ENCODE measurements at places on chromosomes 16 and 17. TPM values are rescaled to one million over a fixed set of nuclear protein-coding genes. Genes with fewer than 3 reads are reported as not detected.

PRAC2 gene
- total RNA-seq: not detected

PNPO gene
- 42.5 TPM for total RNA-seq

ZNF23 gene
- 6.3 TPM for total RNA-seq

XYLT1 gene
- 0.80 TPM for total RNA-seq

CALCOCO2 gene
- 22.5 TPM for total RNA-seq

EFNB3 gene
- 7.7 TPM for total RNA-seq

CIBAR2 gene
- total RNA-seq: not detected

SLC6A4 gene
- total RNA-seq: not detected

- DNase-seq: no peak
These were observed 171.8 kb downstream of the PRKCA start for GRCh38 chr17:66474258-66474657.

DNA sequence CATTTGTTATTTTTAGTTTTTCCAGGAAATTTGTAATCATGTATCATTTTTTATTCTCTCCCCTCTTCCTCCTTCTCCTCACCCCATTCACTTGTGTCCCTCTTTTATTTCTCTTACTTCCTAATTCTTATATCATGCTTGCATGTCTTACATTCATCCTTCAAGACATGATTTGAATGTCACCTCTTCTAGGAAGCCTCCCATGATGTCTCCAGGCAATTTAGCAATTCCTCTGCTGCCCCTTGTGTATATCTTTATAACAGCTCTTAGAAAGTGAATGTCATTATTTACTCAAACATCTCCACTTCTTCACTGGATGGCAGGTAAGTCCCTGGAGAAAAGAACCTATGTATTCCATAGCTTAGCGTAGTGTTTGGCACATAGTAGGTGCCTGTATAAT, 7.8 kb downstream of the HNF1B start:
- DNase-seq: peak; percentile 8

DNA sequence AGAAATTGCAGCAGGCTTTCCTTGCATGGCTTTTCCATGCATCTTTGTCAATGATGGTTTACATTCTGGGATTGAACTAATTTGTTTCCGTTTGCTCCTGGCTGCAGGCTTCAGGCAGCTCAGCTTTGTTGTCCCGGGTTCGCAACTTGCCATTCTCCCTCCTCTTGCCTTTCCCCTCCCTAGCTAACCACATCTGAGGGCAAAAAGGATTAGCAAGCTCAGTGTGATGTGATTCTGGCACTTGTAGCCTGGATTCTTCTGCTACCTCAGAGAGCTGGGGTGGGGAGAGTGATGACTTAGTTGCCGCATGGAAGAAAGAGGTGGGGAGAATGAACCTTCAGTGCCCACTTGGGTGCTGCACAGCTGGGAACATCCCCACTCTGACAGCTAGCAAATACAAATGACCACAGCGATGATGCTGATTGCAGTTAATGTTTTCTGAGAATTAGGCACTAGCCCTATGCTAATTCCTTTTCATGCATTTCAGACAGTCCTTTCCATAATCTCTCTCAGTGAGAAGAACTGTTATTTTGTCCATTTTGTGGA, 120.2 kb upstream of the SALL1 start:
- no peak for DNase-seq

DNA sequence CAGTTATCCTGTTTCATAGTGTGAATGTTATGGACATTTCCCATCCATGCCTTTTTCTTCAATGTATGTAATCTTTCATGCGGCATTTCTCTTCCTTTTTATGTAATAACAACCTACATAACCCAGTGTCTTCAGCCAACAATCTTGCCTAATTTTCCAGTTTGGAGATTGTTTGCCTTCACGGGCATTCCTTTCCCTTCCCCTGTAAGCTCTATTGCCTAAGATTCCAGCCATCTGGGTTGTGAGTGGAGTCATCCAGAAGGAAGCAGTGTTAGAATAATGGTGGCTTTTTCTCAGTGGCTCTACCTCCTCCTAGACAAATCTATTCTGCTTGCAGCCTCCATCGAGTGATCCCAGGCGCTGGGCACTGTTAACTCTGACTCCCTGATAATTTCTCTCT, 22.3 kb downstream of the SYCE1L start:
- DNase-seq: no peak

GRCh38 chr17:47830396-47831002, 842 bp downstream of the MRPL10 start:
- no peak for DNase-seq

DNA sequence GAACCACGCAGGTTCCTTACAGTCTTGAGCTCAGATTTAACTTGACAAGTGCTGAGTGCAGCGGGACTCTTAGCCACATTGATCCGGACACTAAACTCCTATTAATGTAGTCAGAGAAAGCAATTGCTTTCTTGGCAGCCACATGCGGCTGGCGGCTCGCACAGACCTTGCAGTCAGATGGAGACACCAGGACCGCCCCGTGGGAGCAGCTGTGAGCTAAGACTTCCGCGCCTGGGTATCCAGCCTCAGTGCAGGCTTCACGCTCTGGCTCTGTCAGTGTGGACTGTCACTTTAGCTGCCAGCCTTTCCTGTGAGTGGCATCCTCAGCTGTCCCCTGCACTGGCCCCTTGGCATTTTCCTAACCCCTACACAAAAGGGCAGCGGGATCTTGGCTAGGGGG, 80.9 kb upstream of the NLRP1 start:
- no peak for DNase-seq

GRCh38 chr16:49839017-49839825, 16.7 kb downstream of the ZNF423 start:
- no peak for DNase-seq

- DNase-seq: peak; percentile 49
These were observed 20.9 kb downstream of the CCDC182 start for GRCh38 chr17:57724026-57724728.

DNA sequence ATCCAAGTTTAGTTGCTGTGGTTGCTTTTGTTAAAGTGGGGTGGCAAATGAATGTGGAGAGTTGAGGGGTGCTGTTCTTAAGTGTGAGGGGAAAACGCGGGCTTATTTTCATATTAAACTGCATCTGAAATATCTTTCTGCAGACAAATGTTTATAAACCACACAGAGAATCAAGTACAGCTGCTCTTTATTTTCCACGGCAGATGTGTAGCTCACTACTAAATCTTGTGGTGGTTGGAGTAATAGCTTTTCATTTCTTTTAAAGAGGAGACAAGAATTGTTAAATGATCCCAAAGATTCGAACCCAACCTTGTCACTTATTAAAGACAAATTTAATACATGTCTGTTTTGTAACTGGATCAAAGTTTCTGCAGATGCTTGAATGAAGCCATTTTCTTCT, 2.1 kb downstream of the CLTC start:
- DNase-seq: no peak

- DNase-seq: no peak
These were observed 45.1 kb upstream of the HNF1B start for GRCh38 chr17:37789771-37790541.

DNA sequence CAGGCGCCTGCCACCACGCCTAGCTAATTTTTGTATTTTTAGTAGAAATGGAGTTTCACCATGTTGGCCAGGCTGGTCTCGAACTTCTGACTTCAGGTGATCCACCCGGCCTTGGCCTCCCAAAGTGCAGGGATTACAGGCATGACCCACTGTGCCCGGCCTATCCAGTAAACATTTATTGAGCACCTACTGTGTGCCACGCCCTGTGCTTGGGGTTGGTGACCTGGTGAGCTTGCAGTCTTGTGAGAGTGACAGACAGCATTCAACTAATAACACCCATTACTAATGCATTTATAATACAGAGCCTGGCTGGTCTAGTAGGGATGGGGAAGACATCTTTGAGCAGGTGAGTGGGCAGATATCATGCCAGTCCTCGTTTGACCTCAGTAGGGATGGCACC, 113.1 kb downstream of the SOCS1 start:
- no peak for DNase-seq

DNA sequence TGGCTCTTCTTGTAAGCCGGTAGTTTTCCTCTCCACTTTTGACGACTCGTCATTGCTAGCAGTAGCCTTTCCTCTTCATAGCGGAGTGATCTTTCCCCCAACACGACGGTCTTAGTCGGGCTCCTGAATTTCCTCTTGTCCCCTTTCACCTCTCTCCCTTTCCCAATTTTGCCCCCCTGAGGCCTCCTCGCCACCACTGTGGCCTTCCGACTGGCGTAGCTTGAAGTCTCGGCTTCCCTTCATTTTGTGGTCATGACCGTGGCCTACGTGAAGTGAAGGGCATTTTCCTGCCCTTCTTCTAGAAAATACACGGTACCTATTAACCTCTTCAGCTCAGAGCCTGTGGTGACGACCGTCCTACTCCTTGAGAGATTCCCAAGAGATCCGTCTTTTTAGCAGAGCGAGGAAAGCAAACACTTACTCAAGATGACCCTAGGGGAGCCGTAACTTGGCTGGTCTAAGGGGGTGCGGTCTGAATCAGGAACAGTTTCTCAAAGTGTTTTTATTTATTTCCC, 787 bp downstream of the PRKAR1A start:
- DNase-seq: peak; percentile 35

DNA sequence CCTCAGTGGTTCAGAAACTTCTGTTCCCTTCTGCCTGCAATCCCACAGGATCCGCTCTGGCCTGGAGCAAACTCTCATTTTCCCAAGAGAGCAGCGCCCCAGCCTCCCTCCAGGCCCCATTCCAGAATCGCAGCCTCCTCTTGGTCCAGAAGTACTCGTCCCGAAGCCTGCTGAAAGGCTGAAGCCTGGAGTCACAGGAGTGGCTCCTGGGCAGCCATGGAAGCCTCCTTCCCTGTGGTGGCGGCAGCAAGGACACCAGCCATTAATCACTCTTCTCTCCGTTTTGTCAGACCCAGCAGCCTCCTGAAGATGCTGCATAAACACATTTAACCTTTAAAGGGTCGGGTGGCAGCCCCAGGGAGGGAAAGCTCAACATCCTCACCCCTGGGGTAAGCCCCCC, 66.9 kb upstream of the TNRC6C start:
- no peak for DNase-seq

GRCh38 chr16:57809276-57810196, 7.2 kb upstream of the KIFC3 start:
- no peak for DNase-seq

DNA sequence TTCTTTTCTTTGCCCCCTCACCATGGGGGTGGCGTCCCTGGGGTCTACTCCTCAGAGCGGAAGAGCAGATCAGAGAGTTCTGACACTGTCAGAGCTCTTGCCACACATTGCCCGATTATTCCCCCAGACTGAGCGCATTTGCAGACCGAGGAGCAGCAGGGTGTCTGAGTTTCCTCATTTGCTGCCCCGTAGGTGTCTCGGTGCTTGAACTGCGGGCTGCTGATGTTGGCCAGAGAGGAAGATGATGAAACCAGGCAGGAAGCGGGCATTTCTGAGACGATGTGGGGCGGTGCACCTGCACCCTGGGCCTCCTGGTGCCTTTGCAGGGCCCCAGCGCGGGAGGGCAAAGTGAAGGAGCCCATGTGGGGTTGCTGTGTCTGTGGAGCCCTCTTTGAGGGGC, 55.2 kb downstream of the ARSG start:
- no peak for DNase-seq

DNA sequence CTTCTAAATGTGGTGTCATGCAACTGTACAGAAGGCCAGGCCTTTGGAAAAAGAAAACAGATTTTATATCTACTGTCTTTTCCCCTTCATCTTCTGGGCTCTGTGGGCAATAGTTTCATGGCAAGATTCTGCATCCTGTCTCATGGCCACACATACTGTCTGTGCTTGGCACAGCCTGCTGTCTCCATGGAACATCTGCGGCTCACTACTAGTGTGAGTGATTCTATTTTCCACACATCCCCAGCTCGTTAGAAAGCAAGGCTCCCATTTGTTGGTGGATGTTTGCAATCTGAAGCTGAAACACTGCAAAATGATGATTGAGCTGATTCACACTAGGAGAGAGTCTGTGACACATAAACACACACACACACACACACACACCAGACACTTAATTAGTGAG, 32.4 kb downstream of the CACNG3 start:
- no peak for DNase-seq

DNA sequence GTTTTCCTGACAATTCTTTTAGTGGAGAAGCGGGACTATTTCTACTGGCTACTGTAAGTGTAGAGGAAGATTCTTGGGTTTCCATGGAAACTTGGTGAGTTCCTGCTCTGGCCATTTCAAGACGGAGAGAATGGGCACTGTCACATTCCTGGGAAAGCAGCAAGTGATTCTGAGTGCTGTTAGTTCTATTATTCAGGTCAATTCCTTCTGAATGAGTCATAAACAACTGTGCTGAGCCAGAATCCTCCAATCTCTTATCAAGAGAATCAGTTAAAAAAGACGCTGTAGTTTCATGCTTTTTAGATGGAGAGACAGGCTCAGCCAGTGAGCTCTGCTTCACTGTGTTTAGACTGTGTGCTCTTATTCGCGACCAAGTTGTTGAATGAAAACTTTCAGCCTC, 19.6 kb downstream of the AKAP10 start:
- DNase-seq: peak; percentile 96

GRCh38 chr17:36686123-36686669, 84.8 kb downstream of the MRM1 start:
- no peak for DNase-seq

DNA sequence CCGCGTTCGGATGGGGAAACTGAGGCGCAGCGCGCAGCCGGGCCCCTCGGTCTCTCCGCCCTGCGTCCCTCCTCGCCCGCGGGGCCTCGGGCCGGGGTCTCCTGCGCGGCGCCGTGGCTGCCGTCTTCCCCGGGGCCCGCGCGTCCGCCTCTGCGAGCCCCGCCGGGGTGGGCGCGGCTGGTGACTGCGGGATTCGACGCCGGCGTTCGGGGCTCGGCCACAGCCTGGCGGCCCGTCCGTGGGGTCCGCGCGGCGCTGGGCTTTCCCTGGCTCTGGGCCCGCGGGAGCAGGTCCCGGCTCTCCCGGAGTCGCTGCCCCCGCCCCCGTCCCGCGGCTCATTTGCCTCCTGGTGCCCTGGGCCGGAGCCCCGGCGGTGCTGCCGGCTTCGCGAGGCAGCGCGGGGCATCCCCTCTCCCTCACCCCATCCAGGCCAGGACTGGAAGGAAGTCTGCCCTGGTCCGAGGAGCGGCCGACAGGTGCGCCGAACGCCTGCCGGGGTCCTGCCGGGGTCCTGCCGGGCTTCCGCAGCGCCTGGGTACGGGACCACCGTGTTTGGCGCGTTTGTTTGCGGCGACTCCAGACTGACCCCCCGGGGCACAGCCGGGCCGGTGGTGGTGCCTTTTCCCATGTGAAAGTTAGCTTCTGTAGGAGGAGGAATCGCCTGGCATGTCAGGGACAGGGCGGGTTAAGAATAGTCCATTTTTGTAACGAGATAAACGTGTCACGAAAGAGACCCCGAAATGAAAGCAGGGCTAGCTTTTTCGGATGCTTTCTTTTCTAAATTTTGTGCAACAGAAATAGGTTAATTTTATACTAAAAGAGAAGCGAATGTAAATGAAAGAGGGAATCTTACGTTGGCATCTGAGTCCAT, 671 bp downstream of the CHMP6 start:
- DNase-seq: no peak

- DNase-seq: no peak
These were observed 36.0 kb upstream of the KLHDC4 start for GRCh38 chr16:87801679-87802259.
